ENCODE measurements at places on chromosomes 11 and 22.
A peak's percentile ranks its signal among the peaks of the same experiment; 100 is the strongest.

DNA sequence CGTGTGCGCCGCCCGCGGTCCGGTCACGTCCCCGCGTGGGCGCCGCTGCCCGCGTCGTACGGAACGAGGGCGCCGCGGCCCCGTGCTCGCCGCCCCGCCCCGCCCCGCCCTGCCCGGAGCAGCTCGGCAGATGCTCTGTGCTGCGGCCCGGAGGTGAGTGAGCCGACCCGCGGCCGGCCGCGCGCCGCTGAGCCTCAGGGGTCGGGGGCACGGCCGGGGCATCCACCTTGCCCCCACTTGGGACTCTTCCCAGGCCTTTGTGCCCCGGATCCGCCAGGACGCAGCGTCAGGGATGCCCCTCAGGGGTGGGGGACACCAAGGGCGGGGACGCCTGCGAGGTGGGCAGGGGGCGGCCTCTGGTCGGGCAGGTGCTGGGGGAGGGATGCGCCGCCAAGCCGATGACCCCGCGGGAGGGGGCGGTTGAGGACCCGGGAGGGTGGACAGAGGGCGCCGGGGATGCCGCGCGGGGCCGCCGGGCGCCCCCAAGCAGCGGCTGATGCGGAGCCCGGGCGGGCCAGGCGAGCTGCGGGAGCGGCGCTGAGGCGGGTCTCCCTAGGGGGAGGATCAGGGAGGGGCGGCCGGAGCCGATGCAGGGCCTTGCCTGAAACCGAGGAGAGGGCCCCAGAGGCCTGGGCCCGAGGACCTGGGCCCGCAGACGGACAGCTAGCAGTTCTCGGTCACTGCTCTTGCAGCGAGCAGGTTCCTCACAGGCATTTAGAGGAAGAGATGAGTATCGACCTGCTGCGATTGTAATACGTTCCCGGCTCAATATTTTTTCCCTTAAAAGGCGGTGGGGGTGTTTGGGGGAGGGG, at the start of gene GNAZ:
GNAZ (plus strand) TSS at position 102 of the 812 bp plus-strand sequence. CDS start 25,177 bp downstream, outside the sequence.
- peaks cover 15% of the 10 kb centered on the region for H3K27me3 ChIP-seq
- DNase-seq: no peak
- peak within 1 kb of the TSS; percentile 57 for H3K27ac ChIP-seq
- H3K4me3 ChIP-seq: peak within 1 kb of the TSS; percentile 88

- DNase-seq: no peak
- no peak overlapping the region for H3K4me3 ChIP-seq
- no peak overlapping the region for H3K27ac ChIP-seq
- H3K36me3 ChIP-seq: peaks cover 4% of the 10 kb centered on the region
- H3K4me1 ChIP-seq: no peaks in the 10 kb centered on the region
Measured at GRCh38 chr11:125025968-125026367, 37.1 kb upstream of the SLC37A2 start.

DNA sequence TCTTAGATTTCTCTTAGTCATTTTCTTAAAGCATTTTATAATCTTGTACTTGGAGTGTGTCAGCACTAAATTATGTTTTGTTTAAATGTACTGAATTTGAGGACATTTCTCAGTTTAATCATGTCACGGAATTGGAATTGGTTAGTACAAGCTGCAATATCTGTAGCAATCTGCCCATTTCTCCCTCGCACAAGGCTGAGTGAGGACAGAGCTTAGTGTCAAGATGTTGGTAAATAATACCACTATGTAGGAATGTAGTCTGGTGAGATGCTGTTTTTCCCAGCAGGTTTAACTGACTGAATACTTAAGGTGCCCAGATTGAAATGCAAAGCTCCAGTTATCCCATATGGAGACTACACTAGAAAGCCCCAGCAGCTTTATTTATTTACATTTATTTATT, 30.6 kb downstream of the SREBF2 start:
- no peak for DNase-seq
- H3K27ac ChIP-seq: peak overlapping the region; percentile 93
- no peaks in the 10 kb centered on the region for H3K36me3 ChIP-seq
- peak overlapping the region; percentile 60 for H3K4me3 ChIP-seq
- peaks cover 31% of the 10 kb centered on the region for H3K4me1 ChIP-seq
- no peaks in the 10 kb centered on the region for H3K27me3 ChIP-seq

- no peaks in the 10 kb centered on the region for H3K27me3 ChIP-seq
- peaks cover 3% of the 10 kb centered on the region for H3K36me3 ChIP-seq
- no peak overlapping the region for H3K4me3 ChIP-seq
- no peaks in the 10 kb centered on the region for H3K4me1 ChIP-seq
- DNase-seq: no peak
- no peak overlapping the region for H3K27ac ChIP-seq
Measured at GRCh38 chr22:24532075-24532474, 22.9 kb downstream of the GUCD1 start.
